ENCODE measurements at places on chromosomes 2 and 18. TPM values are rescaled to one million over a fixed set of nuclear protein-coding genes. Genes with fewer than 3 reads are reported as not detected.

SLC9A4 gene
- not detected for total RNA-seq

ACOXL gene
- total RNA-seq = not detected

C2orf78 gene
- not detected for total RNA-seq

GPC1 gene
- 38.1 TPM for total RNA-seq

MTCL1 gene
- total RNA-seq = 38.9 TPM

DARS1 gene
- 98.8 TPM for total RNA-seq

COL6A3 gene
- 96.2 TPM for total RNA-seq

CABLES1 gene
- total RNA-seq = 5.6 TPM

SRD5A2 gene
- total RNA-seq = not detected

FOXI3 gene
- not detected for total RNA-seq

AKAIN1 gene
- not detected for total RNA-seq

UGT1A7 gene
- total RNA-seq = not detected

KIAA1328 gene
- total RNA-seq = 13.1 TPM

DNA sequence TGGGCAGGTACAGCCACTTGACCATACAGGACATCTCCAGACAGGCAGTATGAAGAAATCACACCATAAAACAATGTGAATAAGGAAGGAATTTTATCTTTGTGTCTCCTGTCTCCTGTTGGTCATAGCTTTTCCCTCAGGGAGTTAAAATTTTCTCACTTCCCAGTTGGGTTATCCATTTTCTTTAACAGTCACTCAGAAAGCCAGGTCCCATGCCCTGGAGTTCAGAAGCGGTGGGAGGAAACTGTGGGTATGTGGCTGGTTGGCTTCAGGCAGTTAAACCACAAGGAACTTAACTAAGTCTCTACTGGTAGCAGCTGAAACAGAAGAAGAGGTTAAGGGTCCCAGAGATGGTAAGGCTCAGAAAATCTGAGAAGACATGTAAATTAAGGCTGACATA is 6.5 kb upstream of the SMAD2 start:
- DNase-seq = no peak

DNA sequence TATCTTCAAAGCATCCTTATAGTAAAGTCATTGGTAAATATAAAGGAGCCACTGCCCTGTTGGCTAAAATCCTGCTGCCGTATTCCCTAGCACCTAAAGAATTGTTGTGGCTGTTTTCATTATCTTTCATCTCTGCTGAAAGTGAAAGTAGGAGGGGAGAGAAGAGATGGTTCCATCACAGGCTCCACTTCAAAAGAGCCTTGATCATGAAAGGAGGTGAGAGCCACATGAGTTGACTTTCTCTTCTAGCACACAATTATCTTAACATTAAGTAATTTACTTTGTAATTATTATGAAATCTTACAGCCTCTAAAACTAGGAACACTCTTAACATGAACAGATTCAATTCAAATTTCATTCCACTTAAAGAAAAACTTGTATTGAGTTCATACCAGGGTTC is 1050.9 kb upstream of the LRRTM1 start:
- DNase-seq = no peak

- DNase-seq = no peak
Observed at GRCh38 chr18:23154030-23154429, 18.7 kb downstream of the CABLES1 start.

- no peak for DNase-seq
Observed at GRCh38 chr18:62438018-62438329, 84.9 kb upstream of the ZCCHC2 start.

GRCh38 chr2:218075975-218076811 is 7.1 kb downstream of the RUFY4 start:
- DNase-seq = peak; percentile 88

GRCh38 chr2:173448938-173449471 is 94.3 kb downstream of the CDCA7 start:
- DNase-seq = no peak

DNA sequence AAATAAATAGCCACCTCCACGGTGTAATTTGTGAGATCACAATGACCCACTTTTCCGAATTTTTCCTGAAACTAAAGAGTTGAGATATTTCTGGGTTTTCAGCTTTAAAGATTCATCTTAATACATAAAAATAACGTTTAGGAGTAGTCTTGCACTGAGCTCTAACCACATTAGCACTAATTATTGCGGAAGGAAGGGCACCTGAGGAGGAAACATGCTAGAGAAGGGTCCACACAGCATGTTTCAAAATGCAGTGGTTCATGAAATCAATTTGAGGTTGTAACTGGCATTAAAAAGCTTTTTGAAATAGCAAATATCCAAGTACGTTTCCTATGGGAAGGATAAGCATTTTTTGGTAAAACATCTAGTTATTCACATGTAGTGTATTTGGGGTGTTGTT is 8.4 kb downstream of the INPP4A start:
- DNase-seq = no peak

- DNase-seq = no peak
Observed at GRCh38 chr18:1796636-1797035, 774.7 kb downstream of the METTL4 start.

- no peak for DNase-seq
Observed at GRCh38 chr2:55421326-55421725, 1.7 kb upstream of the CCDC88A start.

DNA sequence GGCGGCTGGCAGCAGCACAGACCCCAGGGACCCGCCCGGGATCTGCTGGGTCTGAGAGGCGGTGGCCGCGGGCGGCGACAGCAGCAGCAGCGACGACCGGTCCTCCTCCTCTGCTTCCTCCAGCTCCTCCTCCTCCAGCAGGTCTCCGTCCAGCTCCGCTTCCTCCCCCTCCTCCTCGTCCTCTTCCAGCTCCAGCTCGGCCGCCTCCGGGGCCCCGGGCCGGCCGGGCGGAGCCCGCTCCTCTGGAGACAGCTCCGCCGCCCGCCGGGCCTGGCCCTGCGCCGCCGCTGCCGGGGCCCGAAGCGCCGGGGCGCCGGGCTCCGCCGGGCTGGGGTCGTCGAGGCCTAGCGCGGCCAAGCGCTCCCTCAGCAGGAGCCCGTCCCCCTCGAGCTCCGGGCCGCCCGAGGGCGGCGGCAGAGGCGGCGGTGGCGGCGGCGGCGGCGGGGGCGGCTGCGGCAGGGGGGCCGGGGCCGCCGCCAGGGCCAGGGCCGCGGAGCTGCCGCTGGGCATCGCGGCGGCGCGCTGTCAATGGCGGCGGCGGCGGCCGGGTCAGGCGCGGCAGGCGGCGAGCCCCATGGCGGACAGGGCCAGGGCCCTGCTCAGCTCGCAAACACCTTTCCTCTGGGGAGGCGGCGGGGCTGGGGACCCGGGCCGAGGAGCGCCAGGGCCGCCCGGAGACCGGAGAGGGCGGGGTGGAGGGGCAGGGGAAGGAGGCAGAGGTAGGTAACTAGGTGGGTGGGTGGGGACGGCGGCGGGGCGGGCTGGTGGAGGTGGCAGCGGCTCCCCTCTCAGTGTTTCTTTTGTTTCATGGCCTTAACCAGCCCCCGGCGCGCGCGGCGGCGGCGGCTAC is 445 bp downstream of the MEX3C start:
- DNase-seq = no peak

DNA sequence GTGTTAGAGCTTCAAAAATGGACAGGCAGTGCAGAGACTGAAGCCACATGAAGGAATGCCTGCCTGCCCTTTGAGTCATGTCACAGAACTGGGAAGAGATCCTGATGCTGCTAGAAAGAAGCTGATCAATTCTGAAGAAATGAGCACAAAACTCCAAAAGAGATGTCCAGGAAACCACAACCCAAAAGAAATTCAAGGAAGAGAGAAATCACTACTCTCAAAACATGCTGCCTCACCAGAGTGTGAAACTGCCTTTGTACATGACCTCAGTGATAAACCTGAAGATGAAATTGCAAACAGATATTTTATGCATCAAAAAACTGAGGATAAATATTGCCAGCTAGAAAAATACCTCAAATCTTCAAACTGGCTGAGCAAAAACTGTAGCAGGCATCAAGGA is 20.5 kb downstream of the USP40 start:
- no peak for DNase-seq

DNA sequence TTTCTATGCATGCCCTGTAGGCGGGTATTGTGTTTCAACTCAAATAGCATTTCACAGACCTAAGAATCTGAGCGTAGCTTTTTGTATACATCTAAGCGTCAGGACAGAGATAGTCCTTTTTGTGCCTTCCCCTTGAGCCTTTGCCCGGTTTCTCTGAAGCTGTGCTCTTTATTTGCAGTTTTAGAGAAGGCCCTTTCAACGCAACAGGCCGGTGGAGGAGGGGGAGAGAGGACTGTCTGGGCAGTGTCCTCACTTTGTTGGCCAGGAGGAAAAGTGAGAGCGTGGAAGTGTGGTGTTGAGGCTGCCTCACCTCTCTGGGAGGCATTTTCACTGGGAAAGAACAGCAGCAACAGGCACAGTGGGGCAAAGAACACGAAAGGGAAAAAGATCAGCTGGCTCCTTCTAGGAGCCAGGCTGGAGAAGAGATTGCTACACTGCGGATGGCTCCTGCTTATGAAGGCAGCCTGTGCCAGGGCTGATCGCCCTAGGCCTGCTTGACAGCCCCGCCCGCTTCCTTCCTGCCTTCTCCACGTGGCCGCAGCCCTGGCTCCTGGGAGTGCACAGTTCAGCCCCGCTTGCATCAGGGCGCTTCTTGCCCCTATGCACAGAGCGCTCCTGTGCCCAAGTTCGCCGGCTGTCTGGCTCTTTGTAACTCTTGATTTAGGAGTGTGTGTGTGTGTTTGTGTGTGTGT is 195.6 kb upstream of the POU3F3 start:
- no peak for DNase-seq

DNA sequence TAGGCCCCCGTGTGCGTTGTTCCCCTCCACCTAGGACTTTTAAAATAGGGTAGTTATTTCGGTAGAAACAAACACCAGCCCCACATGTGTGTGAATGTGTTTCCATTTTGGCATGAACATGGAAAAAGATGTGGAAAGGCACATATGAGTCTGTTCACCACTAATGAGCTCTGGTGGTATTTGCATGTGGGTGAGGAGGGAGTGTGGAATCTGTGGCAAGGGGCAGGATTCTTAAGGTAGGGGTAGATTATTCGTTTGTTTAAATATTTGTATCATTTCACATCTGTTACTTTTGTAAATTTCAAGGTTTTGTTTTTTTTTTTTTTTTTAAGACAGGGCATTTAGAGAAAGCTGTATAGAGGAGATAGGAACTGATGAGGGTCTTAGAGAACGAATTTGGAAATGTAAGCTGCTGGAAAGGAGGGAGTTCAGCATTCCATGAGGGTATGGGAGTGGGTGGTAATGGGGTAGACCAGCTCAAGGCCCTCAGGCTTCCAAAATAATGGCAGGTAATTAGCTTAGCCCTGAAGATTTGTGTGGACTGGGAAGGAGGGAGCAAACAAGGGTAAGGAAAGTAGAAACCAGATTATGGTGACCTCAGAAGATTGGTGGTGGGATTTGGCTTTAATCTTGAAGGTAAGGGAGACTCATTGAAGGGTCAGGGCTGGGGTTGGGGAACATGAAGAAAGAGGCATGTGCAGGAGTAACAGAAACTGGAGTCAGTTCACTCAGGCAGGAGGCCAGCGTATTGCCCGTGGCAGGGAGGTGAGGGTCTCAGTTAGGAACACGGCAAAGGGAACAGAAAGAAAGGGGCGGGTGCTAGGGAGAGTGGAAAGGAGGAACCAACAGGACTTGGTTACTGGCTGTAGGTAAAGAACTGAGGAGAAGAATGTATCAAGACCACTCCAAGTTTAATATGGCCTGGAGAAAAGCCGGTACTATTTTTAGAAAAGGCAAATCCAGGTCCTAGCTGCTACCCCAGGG is 123.6 kb downstream of the PLB1 start:
- no peak for DNase-seq

GRCh38 chr2:10179422-10179821 is 56.9 kb downstream of the RRM2 start:
- DNase-seq = no peak

- no peak for DNase-seq
Observed at GRCh38 chr2:108701806-108702205, 17.5 kb upstream of the RANBP2 start.

- DNase-seq = peak; percentile 96
Observed at GRCh38 chr2:9897331-9897737, 54.1 kb downstream of the TAF1B start.

GRCh38 chr2:14717131-14717530 is 84.6 kb downstream of the LRATD1 start:
- peak; percentile 24 for DNase-seq

GRCh38 chr2:120780402-120780801 is 44.7 kb downstream of the GLI2 start:
- no peak for DNase-seq

Measured in esophagus muscularis mucosa (tissue), 4 donors.